ENCODE measurements at places on chromosomes 11 and 22.

- DNase-seq: no peak
These were observed 24.7 kb upstream of the SLC22A12 start for GRCh38 chr11:64566042-64566914.

DNA sequence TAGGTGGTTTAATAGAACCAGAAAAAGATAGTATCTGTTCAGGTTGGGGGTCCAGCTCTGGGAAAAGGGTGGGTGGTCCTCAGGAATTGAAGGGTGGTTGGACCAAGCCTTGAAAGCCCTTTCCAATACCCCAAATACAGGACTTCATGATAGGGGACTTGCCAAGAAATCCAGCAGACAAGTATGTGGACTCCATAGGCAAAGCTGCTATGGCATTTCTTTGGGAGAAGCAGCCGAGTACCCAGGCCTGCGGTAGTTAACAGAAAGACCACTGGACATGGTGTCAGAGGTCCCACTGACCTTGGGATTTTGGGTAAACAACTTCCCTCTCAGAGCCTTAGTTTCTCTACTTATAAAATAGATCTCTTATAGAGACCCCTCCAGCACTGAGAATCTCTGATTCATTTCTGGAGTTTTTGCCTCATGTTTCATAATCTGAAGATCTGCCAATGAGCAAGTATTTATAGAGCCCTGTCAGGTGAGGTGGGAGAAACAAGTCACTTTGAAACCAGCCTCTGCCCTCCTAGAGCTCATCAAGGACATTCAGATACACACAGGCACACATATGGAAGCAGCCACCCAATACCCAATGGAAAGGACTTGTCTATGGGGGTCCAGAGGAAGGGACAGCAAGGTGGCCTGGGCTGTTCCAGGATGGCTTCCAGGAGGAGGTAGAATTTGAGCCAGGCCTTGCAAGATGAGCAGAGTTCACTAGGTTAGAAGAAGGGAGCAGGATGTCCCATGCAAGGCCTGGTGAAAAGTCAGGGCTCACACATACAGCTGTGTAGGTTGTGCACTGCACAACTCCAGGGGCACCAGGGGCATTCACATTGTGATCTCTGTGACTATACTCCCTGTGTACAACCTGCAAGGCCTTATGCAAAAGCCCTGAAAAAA, 31.0 kb upstream of the ACCSL start:
- no peak for DNase-seq

- no peak for DNase-seq
These were observed 40.7 kb upstream of the COMT start for GRCh38 chr22:19900707-19901436.

- no peak for DNase-seq
These were observed 14.0 kb upstream of the SMIM38 start for GRCh38 chr11:69141742-69142141.

DNA sequence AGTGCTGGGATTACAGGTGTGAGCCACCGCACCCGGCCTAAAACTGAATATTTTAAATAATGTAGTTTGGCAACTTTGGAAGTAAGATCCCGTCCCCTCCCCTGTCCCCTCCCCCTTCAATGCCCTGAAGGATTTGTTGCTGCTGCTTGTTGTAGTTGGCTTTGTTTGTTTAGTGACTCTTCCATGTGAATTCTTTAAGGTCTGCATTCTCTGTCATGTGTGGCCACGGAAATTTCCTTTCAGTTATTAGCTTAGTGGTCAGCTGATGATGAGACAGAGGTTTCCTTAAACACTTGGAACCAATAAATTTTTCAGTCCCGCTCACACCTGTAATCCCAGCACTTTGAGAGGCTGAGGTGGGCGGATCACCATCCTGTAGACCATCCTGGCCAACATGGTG, 109.9 kb downstream of the MPPED1 start:
- DNase-seq: no peak

GRCh38 chr22:35525687-35526332, 14.8 kb upstream of the RASD2 start:
- DNase-seq: no peak

DNA sequence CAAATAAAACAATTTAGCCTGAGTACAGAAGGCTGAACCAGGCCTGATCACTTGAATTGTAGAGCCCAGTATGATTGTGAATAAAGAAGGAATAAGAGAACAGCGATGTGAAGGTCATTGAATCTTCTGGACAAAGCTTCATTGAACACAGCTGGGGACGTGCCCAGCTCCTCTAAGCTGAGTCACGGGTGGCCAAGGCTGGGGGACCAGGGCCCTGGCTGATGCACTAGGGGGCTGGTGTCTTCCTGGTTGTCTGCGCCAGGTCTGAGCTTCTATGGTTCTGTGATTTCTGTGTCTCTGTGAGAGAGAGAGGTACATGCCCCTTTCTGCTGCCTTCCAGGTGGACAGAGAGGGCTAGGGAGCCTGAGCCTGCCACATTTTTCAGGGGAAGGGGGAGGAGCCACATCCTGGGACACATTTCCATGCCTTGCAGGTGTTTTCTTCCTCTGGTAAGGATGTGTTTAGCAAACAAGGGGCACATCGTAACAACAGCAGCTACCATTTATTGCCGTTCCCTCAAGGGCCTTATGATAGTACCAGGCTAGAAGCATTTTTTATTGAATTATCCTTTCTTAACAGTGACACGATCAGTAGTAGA, 135.7 kb downstream of the C11orf91 start:
- DNase-seq: no peak

DNA sequence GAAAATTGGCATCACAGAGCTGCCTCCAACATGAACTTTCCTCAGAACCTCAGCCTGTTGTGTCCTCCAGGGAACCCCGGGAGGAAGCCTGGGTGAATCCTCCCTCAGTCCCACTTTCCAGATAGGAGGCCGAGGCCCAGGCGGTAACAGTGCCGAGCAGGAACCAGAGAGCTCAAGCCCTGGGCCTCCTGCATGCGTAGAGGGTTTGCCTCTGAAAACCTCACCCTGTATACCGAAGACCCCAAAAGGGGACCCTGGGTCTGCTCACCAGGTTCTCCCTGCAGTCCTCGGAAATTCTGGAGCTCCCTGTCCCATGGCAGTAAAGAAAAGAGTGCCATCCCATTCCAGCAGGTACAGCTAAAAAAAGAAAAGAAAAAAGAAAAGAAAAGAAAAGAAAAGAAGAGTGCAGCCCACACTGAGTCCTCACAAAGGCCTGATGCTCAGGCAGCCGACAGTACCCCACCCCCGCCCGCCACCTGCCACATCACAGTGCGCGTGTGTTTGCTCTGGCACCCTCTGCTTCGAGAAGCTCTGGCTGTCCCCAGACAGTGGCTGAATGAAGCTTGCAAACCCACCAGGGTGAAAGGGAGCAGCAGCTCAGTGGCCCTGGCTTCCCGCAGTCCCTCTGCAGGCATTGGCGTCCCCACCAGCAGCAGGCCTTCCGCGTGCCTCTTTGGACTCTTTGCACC, 28.4 kb upstream of the FADD start:
- DNase-seq: no peak

DNA sequence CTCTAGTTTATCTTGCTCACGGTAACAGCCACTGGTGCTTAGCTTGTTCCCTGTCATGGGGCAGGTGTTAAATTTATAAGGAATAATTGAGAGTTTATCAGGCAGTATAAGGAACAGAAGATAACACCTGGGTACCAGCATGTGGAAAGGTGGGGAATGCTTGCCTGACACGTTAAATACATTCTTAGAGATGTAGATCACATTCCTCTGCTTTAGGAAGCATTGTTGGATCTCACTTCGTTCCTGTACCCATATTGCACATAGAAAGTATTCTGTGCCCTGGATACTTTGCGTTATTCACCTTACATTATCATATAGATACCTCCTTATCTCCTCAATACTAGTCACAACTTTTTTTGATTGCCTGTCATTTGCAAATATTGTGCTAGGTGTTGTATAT, 114.7 kb downstream of the UVRAG start:
- no peak for DNase-seq

- DNase-seq: no peak
These were observed 341.5 kb downstream of the SHANK2 start for GRCh38 chr11:70910835-70911234.

DNA sequence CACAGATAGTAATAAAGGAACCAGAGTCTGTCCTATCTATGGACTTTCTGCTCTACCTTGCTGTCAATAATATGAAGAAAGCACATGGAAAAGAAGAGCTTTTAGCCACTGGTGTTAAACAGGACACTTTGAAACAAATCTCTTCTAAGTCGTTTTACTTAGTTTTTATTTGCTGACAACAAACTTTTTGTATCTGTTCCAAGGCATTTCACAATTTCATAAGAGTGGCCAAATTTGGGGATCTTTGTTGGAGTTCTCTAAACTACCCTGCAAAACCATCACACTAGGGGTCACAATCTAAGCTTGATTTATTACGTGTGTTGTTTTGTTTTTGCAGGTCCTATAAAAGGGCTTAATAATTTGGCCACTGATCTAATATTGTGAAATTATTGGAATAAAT, 54.4 kb downstream of the BBOX1 start:
- no peak for DNase-seq

DNA sequence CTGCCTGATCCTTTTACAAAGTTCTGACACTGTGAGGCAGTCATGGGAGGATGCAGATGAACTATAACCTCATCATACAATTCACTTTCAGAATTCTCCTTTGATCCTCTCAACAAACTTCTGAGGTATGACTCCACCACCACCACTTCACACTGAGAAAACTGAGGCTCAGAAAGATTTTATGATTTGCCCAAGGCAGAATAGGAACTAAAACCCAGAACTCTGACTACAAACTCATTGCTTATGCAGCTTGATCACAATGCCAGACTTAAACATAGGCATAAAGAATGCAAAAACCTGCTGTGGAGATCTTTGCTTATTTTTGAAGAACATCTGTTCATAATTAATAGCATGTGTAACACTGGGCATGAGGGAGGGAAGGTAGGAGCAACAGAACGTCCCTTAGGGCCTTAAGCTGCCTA, 20.4 kb downstream of the FAM168A start:
- DNase-seq: peak; percentile 58

DNA sequence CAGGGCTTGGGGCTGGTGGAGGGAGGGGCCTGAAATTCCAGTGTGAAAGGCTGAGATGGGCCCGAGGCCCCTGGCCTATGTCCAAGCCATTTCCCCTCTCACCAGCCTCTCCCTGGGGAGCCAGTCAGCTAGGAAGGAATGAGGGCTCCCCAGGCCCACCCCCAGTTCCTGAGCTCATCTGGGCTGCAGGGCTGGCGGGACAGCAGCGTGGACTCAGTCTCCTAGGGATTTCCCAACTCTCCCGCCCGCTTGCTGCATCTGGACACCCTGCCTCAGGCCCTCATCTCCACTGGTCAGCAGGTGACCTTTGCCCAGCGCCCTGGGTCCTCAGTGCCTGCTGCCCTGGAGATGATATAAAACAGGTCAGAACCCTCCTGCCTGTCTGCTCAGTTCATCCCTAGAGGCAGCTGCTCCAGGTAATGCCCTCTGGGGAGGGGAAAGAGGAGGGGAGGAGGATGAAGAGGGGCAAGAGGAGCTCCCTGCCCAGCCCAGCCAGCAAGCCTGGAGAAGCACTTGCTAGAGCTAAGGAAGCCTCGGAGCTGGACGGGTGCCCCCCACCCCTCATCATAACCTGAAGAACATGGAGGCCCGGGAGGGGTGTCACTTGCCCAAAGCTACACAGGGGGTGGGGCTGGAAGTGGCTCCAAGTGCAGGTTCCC, at the start of gene APOC3:
APOC3 (plus strand) TSS at position 383 of the 659 bp plus-strand sequence. CDS start 676 bp downstream, outside the sequence.
- DNase-seq: no peak

GRCh38 chr22:23100124-23100801, 29.9 kb downstream of the GNAZ start:
- no peak for DNase-seq

DNA sequence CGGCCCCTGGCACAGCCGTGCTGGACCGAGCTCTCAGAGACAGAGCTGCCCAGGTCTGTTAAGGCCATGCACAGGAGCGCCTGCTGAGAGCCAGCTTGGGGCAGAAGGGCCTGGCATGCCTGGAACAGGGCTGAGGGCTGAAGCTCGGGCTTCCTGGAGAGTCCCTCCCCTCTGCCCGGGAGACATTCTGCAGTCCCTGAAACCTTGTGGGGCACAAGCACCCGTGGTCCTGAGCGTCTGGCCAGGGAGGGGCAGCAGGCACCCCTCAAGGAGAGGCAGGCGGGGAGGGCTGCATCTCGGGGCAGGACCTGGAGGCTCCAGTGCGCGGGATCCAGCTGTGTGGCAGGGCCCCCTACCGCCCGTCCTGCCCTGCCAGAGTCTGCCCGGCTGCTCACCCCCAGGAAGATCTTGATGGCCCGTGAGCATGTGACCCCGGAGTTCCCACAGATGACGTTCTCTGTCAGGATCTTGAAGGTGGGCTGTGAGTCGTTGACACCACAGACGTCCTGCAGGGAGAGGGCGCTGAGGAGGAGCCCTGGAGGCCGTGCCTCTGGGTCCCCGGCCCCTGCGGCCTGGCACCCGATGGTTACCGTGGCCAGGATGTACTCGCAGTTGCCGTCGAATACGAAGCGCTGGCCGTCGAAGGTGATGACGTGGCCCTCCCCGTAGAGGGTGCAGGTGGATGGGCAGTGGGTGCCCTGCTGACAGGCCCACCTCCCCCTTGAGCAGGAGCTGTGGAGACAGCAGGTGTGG, 10.9 kb downstream of the MUC6 start:
- DNase-seq: no peak

DNA sequence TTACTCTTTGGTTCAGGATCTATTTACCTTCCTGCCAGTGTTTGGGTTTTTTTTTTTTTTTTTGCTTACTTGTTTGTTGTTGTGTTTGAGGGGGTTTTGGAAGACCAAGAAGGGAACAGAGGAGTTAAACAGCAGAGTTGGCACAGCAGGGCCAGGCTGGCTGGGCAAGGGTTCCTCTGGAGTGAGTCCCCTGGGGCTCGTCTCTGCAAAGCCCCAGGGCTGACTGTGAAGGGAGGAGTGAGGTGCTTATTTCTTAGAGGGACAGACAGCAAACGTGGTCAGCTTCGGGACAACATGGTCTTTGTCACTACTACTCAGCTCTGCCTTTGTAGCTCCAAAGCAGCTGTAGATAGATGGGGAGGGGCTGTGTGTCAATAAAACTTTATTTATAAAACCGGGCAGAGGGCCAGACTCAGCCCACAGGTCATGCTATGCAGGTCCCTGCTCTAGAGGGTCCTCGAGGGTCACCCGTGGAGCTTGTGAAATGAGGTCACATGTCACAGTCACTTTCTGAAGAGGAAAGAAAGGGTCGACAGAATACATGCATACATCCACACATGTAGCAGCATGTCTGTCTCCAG, 1404.7 kb downstream of the BRD1 start:
- DNase-seq: no peak
